ENCODE measurements at places on chromosomes 12 and 14.

- DNase-seq = peak; percentile 14
Measured at GRCh38 chr12:100573292-100574186, at the start of gene GAS2L3. TSS of gene GAS2L3 (plus strand) at chr12:100573684. CDS start at chr12:100594905, 21,221 bp downstream.

- no peak for DNase-seq
Measured at GRCh38 chr14:56995010-56995409, 184.7 kb upstream of the OTX2 start.

DNA sequence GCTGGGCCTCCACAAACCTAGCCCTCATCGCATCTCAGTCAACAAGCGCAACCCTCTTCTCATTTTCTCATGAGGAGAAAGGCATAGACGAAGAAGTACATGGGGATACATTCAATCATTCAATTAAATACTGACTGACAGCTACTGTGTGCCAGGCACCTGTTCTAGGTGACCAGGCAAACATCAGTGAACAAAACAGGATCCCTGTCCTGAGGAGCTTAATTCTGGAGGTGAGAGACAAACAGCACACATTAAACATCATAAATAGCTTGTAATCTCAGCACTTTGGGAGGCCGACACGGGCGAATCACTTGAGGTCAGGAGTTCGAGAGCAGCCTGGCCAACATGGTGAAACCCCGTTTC lies 362 bp upstream of the ACYP1 start:
- DNase-seq = no peak

GRCh38 chr14:105100910-105101309 lies 35.7 kb upstream of the GPR132 start:
- DNase-seq = no peak

GRCh38 chr14:105439710-105440553 lies 20.3 kb downstream of the MTA1 start:
- DNase-seq = no peak

DNA sequence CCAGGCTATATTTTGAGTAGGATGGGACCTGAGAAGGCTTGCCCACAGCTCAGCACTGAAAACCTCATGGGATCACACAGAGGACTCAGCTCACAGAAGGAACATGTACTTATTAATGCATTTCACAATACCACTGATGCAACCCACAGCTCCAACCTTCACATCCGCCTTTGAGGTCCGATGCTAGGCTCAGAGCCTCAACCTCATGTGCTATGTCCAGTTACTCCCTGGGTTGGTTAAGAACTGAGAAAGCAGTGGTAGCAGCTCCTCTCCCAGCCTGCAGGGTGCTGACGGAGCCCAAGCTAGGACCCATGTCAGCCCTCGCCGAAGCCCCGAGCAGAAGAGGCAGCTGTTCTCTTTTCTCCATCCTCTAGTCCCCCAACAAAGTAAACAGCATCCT lies 52.9 kb downstream of the SPTB start:
- DNase-seq = no peak

DNA sequence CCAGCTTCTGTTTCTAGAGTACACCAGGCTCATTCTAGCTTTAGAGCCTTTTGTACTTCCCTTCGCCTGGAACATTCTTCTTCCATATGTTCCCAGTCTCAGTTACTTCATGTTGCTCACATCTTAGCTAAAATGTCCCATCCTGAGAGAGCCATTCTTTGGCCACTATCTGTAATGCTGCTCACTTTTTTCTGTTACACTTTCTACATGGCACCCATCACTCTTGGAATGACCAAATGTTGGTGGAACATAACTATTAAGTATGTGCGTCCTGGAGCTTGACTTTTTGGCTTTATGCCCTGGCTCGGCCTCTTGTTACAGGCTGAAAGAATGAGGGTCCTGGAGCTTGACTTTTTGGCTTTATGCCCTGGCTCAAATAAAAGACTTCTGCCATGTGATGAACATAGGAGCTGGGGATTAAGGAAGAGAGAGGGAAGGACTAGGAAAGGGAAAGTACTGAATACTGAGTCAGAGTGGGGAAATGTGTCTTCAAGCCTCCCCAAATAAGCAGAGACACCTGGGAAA lies 442.9 kb upstream of the ATP2B1 start:
- DNase-seq = no peak

GRCh38 chr12:95820096-95820703 lies 29.6 kb upstream of the NTN4 start:
- no peak for DNase-seq

GRCh38 chr12:109358154-109358869 lies 10.6 kb downstream of the MYO1H start:
- no peak for DNase-seq

DNA sequence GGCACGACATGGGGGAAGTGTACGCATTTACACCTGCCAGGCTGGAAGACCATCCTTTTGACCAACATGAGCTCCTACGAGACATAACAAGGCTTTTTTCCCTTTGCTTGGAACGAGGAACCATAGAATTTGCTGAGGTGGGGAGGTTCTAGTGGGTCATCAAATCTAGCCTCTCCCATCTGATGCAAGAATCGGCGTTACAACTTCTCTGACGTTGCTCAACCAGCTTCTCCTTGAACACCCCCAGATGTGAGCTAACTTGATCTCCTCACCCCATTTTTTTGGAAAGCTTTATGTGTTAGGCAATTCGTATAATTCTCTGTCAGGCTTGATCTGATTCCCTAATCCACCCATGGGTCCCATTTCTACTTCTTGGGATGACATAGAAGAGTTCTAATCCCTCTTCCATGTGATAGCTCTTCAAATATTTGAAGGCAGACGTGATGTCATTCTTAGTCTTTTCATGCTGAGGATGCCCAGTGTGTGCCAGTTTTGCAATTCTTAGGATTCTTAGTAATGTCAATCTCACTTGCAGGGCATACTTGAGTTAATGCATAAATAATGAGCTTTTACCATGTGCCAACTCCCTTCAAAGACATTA lies 163.6 kb upstream of the PARP11 start:
- no peak for DNase-seq

DNA sequence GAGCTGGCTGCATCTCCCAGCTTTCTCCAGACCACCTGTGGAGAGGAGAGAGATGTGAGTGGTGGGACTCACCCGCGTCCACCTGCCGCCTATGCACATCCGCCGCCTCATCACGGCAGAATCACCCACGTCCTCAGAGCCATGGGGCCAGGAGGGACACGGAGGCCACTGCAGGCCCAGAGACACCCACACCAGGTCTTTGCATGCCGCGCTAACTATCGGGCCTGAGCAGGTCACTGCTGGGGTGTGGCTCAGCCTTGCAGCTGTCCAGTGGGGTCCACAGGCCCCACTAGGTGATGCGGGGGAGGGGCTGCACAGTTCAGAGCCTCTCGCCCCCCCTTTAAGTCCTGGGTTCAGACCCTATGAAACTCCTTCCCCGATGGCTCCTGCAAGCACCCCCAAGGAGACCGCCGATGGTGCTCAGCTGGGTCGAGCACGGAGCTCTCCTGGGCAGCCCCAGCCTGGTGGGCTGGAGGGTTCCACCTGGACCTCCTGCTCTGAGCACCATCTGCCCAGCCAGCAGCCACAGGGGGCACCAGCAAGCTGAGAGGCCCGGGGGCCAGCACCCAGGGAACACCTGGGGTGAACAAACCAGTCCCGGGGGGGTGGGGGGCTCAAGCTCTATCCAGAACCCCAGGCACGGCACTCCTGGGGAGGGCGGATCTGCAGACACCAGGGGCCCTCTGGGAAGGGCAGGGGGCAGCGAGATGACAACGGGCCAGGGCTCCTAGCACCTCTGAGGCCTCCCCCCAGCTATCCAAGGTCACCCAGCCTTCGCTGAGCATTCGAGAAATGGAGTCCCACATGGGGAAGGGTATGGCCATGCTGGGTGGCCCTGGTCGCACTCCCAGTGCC lies 34.3 kb downstream of the CCNK start:
- DNase-seq = no peak

- DNase-seq = no peak
Measured at GRCh38 chr14:89550821-89551220, 133.8 kb upstream of the FOXN3 start.

- no peak for DNase-seq
Measured at GRCh38 chr12:127681151-127681754, 585.7 kb upstream of the TMEM132C start.

- DNase-seq = no peak
Measured at GRCh38 chr14:79011091-79011919, 841.1 kb downstream of the NRXN3 start.

DNA sequence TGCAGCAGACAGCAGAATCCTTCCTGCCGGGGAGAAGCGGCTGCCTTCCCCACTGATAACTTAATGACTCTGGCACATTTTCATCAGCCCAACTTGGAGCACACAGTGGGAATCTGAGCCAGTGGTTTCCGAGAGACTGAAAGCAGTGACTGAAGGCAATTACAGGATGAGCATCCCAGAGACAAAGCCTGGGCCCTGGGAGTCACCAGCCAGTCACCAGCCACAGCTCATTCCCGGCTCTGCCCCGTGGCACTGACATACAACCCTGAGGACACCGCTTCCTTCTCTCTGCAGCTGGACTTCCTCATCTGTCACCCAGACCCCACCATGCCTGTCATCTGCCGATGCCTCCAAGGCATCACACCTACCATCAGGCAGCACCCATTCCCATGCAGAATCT lies 192.3 kb downstream of the DPF3 start:
- no peak for DNase-seq

All from activated CD4-positive, CD25-positive, alpha-beta regulatory T cell treated with anti-CD3 and anti-CD28 coated beads, Interleukin-2, amount 50 U/mL, for 16 hours (primary cell).